Fibroblast of skin of back (primary cell): ENCODE measurements at places on chromosomes 11 and 22.
A peak's percentile ranks its signal among the peaks of the same experiment; 100 is the strongest.

- no peak for DNase-seq
Observed at GRCh38 chr22:45224331-45224730, 16.4 kb downstream of the KIAA0930 start.

- DNase-seq, result no peak
Observed at GRCh38 chr11:27394781-27395228, 31.8 kb upstream of the CCDC34 start.

GRCh38 chr11:47534704-47535251 is 18.2 kb downstream of the CELF1 start:
- DNase-seq, result no peak

- DNase-seq, result peak; percentile 15
Observed at GRCh38 chr22:35510481-35510934, 30.1 kb upstream of the RASD2 start.

- peak; percentile 43 for DNase-seq
Observed at GRCh38 chr11:77821349-77821851, 456 bp downstream of the AAMDC start.

DNA sequence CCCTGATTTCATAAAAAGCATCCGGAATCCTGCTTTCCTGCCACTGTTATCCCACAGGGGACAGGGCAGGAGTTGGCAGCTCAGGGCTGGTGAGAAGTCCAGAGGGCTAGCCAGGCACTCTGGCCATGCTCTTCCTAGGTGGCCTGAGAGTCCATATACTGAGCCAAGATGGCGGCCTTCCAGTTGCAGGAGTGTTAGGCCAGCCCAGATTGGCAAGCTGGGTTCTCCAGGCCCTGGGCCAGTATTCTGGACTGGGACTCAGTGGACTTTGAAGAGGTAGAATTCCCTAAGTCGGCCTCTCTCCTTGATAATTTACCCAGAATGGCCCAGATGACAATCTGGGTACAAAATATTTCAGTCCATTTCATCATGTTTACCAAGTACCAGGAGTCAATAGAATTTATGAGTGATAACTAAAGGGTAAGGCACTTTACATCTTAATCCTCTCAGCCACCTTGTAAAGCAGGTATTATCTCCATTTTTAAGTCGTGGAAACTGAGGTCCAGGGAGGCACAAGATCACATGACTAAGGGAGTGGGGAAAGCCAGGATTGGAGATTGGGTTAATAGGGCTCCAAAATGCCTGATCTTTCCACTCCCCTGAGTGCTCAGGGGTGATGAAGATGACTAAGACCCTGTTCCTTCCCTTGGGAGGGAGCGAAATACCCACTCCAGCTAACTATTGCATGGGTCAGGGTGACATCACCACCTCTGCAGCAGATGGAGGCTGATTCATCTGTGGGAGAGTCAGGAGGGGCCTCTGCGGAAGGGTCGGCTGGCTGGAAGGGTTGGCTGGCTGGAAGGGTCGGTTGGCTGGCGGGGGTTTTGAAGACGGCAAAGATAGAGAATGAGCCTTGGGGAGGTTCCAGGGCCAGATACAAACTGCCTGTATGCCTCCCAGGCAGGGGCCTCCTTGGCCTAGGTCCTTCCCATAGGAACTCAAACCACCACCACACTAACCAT is 1.2 kb upstream of the MICALL1 start:
- peak; percentile 100 for DNase-seq

DNA sequence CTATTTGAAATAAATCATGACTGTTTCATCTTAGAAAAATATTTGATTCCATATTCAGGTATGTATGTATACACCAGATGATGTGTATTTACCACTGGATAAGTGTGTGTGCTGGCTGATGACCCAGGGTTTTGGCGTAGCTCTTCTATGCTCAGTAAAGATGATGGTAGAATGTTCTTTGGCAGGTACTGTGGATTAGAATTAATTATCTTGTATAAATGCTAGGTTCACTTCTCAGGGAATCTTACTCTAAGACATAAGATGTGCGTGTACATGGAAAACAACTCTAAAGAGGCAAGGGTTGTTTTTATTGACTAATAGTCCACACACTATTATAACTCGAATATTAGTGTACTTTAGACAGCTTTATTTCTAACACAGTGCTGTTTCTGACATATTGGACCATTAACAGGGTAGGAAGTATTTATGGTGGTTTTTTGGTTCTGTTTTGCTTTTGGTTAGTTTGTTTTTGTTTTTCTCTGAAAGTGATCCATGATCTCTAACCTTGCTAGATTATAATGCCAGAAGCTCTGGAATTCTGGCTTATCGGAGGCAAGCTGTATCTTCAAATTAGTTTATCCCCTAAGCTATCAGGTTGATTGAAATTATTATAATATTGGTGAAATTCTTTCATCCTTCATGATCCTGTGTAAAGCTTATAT is 1.0 kb upstream of the HBG1 start:
- DNase-seq, result no peak

DNA sequence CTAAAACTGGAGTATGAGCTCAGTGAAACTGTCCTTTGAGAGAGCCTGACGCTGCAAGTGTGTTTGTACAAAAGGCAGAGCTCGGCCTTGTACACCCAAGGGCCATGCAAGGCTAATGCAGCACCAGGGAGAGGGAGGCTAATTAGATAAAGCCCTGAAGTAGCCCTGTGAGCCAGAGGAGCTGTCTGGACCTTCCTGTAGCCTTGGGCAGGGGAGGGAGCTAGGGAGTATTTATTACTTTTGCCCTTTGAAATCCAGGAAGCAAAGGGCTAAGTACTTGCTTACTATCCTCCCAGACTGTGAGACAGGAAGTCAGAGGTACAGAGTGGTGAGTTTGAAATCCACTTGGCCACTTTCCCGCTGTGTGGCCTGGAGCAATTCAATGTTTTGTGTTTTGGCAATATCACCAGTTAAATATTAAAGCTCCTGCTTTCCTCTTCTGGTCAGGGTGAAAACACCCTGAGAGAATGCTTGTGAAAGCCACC is 10.2 kb upstream of the LDHA start:
- DNase-seq, result peak; percentile 80

DNA sequence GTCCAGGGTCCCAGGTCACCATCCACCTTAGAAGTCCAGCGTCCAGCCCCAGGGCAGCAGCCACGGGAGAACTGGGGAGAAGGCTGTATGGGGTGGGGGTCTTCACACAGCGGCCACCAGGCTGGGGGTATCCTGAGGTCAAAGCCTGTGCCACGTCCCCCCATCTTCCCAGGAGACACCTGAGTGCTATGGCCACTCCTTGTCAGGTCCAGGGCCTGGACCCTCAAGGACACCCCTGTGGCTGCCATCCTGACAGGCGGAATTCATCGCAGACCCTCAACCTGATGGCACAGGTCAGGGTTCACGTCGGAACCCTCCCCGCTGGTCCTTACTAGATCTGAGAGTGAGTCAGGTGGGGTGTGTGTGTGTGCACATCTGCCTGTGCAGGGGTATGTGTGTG is 18.6 kb downstream of the BRSK2 start:
- no peak for DNase-seq

DNA sequence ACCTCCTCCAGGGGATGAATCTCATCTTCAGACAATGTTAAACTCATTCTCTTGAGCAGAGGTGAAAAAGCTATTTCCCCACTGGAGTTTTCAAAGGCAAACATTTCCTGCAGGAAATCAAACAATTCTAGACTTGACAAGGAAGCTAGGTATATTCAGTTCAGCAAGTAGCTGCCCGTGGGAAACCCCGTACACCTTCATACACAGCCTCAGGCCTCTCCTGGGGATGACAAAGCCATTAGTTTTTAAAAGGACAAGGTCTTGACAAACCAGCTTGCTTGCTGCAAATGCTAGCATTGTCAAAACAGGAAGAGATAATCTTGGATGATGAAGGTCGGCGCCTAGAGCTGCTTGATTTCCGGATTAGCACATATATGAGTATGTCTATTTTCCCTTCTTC is 1630.8 kb upstream of the TENM4 start:
- DNase-seq, result no peak

GRCh38 chr11:3099178-3099577 is 42.0 kb upstream of the CARS1 start:
- no peak for DNase-seq

- DNase-seq, result peak; percentile 76
Observed at GRCh38 chr22:40182231-40182835, 4.6 kb downstream of the TNRC6B start.

GRCh38 chr11:662689-663274 is 25.7 kb downstream of the DRD4 start:
- DNase-seq, result peak; percentile 56

DNA sequence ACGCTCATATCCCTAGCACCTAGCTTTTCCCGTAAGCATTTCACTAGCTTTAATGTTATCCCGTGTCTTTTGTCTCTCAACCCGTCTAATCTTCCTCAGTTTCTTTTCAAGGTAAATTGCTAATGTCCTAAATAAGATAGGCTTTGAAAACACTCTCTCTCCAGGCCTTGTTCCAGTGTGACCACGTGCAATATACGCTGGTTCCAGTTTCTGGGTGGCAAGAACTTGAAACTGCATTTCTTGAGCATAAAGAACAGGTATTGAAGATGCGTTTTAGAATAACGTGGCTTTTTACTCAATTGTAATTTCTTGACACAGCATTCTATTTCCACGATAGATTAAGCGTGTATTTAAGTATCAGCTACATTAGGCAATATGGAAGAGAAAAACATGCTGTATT is 1.1 kb downstream of the CDC45 start:
- DNase-seq, result no peak

GRCh38 chr11:133506551-133507094 is 25.7 kb downstream of the OPCML start:
- DNase-seq, result no peak

DNA sequence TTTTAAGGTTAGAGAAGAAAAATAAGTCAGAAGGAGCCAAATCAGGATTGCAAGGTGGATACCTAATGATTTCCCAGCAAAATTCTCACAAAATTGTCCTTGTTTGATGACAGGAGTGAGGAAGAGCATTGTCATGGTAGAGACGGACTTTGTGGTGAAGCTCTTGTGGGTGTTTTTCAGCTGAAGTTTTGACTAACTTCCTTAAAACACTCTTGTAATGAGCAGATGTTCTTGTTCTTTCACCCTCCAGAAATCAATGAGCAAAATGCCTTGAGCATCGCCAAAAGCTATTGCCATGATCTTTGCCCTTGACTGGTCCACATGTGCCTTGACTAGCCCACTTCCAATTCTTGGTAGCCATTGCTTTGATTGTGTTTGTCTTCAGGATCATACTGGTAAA is 20.0 kb downstream of the CALCB start:
- no peak for DNase-seq

- DNase-seq, result no peak
Observed at GRCh38 chr11:76327202-76327601, 53.7 kb downstream of the THAP12 start.

GRCh38 chr11:57288771-57289579 is 35.8 kb downstream of the TNKS1BP1 start:
- DNase-seq, result peak; percentile 66

DNA sequence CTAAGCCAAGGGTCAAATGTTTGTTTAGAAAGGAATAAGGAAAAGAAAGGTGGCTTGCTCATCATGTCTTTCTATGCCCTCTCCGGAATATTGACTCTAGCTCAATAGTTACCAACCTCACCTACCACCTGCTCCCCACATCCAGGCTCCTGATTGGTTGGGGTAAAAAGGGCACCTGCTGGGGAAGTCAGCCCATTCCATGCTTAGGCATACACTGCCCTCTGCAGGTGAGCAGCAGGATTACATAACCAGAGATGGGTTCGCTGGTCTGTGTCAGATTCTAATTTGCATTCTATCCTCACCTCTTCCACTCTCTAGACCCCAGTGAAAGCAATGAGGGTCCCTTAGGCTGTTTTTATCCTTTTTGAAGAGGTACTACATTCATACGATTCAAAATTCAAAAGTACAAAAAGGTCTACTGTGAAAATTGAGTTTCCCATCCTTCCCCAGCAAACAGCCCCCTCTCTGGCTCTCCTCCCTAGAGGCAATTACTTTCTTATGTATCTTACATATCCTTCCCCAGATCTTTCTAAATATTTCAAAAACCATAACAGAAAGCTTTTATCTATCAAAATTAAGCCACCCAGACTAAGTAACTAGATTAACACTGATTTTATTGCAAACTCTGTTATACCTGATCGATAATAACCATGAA is 98.0 kb upstream of the ASPHD2 start:
- peak; percentile 60 for DNase-seq

GRCh38 chr11:78465169-78465942 is 47.7 kb upstream of the GAB2 start:
- DNase-seq, result no peak

DNA sequence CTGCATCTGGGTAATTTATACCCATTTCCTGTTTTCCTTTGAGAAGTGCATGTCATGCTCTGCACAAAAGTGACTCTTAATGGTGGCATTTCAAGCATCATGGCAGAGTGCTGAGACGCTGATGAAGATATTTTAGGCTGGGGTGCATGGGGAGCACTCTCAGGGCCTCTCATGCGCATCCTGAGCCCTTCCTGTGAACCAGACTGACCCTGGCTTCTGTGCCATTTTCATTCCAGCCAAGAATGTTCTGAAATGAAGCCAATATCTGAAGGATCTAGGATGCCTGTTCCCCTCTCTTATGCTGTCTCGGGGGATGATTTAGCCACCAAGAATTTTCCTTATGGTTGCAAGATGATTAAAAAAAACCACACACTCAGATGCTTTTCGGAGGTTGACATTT is 61.5 kb downstream of the MIAT start:
- peak; percentile 100 for DNase-seq
